ENCODE measurements at places on chromosomes 16 and 17.

DNA sequence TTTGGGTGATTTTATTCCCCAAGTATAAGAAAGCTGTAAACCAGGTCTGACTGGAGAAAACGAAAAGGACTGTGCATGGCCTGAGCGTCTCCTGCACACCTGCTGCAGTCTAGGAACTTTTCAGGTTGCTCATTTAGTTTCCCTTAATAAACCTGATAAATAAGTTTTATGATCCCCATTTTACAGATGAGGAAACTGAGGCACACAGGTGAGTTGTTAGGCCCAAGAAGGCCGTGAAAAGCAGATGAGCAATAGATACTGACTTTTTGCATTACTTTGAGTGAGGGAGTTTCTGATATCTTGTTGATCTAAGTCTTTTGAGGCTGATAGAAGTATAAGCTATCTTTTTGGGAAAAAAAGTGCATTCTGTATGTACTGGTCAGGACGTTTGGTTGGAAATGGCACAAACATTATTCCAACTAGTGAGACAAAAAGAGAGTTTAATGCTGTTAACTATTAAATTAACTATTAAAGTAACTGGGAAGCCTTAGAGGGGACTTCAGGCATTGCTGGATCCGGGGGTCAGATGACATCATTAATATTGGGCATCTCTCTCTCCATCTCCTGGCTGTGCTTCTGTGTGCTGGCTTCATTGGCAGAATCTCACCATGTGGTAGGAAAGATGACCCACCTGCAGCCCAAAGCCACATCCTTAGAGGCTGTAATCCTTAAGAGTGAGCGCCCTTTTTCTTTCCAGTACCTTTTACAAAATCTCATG is 163.4 kb downstream of the CMIP start:
- DNase-seq, result no peak

DNA sequence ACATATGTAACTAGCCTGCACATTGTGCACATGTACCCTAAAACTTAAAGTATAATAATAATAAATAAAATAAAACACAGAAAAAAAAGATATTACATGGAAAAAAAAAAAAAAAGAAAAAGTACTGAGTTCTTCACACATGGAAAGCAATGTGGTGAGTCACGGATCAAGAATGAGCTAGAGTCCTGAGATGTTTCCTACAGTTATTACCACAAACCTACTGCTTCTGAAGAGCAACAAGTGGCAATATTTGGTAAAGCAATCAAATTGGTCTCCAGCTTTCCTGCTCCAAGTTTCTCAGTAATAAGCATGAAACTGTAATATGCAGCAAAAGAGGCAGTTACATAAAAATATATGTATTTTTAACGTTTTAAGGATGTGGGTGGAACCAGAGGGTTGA is 223.3 kb upstream of the SALL1 start:
- DNase-seq, result no peak

- DNase-seq, result no peak
Observed at GRCh38 chr16:18050234-18050633, 286.3 kb downstream of the NPIPA8 start.

DNA sequence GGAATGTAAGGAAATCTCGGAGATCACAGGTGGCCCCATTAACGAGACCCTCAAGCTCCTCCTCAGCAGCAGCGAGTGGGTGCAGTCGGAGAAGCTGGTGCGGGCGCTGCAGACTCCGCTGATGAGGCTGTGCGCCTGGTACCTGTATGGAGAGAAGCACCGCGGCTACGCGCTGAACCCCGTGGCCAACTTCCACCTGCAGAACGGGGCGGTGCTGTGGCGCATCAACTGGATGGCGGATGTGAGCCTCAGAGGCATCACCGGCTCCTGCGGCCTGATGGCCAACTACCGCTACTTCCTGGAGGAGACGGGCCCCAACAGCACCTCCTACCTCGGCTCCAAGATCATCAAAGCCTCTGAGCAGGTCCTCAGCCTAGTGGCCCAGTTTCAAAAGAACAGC is 16.2 kb downstream of the MLYCD start:
- DNase-seq, result no peak

DNA sequence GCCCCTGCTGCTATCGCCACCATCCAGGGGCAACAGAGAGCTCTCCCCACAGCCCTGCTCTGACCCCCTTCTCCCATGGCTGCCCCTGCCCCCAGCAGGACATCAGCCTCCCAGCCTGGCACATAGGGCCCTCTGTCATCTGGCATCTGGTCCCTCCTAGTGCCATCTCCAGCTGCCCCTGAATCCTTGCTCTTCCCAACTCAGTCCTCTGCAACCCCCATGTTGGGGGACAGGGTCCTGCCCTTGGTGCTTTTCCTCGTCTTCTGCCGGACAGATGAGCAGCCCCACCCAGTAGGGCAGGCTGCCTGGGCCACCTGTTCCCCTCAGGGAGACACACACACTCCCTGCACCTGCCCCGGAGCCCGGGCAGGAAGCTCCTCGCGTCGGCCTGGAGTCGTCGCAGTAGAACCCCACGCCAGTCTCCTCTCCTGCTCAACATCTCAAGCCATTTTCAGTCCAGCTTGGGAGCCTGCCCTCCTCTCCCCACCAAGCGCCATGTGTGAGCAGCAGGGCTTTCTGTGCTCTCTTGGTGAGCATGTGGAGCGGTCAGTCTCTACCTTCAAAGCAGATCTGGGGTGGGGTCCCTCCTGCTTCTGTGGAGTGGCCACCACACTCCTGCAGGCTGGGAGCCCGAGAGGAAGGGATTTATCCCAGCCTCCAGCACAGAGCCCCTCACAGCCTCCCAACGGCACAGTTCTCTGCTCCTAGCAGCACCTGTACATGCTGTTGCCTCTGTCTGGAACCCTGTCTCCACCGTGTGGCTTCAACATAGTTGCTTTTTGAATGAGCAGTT is 28.2 kb downstream of the TNFRSF13B start:
- no peak for DNase-seq

DNA sequence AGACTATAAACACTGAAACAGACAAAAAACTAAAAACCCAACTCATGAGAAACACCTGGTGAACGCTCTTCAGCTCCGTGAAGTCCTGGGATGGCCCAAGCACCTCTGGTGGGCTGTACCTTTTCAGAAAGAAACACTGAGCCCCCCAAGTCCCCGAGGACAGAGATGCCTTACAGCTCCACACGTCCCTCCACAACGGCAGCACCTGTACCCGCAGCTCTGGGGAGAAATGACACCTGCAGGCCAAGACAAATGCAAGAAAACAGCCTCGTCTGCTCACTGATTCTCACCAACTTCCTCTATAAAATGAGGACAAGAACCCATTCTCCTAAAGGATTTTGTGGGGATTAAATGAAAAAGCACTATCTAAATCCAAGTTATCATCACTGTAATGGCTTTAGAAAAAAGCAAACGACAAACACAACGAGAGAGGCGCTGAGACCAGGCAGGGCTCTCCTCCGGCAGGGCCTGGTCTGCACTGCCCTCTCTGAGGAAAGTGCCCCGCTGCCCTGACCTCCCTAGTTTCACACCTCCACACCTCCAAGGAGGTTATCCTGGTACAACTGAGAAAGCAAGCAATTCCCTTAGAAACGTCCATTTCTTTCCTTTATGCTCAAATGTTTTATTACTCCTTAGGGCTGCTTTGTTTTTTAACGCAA is 114.9 kb downstream of the ZNF778 start:
- no peak for DNase-seq

GRCh38 chr16:69861292-69862030 is 89.7 kb upstream of the CLEC18A start:
- DNase-seq, result no peak

GRCh38 chr17:9239246-9239792 is 218.0 kb downstream of the NTN1 start:
- DNase-seq, result no peak

DNA sequence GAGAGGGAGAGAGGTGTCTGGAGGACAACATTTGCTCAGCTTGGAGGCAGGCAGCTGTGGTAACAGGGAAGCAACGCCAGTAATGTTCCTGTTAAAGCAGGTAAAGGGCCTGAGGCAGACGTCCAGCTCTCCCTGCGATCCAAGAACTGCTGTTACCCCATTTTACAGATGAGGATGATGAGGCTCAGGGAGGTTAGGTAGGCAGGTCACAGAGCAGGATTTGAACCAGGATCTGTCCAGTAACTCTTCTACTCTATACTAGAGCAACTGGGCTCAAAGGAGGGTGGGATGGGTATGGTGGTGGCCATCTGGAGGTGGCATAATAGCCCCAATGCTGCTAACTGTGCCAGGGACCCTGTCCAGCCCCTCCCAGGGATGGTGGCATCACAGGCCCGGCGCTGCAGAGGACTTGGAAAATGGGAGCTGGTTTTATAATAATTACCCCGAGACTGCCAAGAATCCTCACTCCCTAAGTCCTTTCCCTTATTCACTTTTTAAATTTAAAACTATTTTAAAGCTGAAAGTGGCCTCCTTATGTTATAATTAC is 12.0 kb downstream of the CA7 start:
- DNase-seq, result no peak

GRCh38 chr17:82593590-82594087 is 54.6 kb downstream of the WDR45B start:
- no peak for DNase-seq

GRCh38 chr17:78672871-78673371 is 95.7 kb upstream of the DNAH17 start:
- DNase-seq, result no peak

DNA sequence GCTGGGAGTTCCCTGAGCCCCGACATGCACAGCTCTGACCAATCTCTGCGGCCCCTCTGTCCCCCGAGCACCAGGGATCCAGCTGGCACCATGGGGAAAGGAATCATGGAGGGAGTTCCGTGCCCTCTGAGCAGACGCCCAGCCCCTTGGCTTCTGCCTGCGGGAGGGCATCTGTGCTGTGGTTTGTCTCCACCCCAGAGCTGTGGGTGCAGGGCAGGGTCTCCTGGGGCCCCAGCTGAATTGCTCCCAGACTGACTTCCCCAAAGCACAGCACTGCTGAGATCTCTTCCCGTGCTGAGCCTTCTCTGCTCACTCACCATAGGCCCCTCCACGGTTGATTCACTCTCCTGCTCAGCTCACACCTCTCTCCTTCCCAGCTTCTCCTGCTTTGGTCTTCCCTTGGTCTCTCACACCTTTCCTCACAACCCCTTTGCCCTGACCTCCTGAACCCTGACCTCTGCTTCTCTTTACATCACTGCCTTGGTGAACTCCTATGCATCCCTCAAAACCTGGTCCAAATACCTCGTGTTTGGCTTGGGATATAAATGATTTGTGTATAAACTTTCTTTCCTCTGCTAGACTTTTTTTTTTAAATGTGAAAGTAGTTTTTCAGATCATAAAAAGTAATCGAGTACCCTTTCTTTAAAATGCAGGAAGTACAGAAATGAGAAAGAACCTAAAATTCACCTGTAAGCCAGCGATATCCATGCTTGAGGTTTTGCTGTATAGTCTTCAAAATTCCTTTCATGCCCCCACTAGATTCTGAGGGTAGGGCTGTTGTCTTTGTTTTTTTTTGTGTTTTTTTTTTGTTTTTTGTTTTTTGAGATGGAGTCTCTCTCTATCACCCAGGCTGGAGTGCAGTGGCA is 265.3 kb downstream of the SEC14L1 start:
- DNase-seq, result no peak

DNA sequence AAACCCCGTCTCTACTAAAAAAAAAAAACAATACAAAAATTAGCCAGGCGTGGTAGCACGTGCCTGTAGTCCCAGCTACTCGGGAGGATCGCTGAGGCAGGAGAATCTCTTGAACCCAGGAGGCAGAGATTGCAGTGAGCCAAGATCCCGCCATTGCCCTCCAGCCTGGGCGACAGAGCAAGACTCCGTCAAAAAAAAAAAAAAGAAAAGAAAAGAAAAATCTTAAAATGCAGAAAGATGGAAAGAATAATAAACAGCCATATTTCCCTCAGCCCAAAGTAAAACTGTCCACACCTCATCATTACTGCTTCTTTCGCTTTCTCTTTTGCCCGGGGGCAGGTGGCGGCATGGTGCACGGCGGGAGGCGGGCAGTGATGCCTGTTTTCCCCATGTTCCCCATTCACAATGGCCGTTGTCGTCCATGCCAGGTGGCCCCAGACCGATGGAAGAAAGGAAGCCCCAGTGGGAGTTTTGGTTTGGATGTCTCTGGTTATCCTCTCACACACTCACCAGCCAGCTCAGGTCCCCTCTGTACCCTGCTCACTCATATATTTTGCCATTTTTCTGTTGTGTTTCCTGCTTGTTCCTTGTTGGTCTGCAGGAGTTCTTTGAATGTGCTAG is 37.0 kb upstream of the PEMT start:
- no peak for DNase-seq

DNA sequence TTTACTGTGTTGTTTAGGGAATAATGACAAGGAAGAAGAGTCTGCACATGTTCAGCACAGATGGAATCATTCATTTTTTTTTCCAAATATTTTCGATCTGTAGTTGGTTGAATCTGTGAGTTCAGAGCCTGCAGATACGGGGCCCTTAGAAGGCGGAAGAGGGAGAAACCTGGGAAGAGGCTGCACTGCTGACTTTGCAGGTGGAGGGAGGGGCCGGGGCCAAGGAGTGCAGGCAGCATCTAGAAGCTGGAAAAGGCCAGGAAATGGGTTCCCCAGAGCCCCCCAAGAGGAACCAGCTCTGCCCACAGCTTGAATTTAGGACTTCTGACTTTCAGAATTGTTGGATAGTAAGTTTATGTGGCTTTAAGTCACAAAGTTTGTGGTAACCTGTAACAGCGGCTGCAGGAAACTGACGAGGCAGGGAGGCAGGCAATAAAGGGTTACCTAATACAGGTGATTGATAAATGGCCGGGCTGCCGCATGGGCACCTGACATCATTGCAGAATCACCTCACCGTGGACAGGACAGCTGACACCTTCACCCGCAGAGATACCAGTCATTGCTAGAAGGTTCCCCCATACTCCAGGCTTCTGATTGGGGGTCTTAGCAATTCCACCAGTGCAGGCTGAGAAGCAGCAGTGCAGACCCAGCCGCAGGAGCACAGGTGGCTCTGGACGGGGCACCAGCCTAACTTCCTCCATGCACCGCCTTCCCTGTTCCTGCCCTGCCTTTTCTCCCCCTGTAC is 181.3 kb downstream of the IRF8 start:
- no peak for DNase-seq

Data from caudate nucleus (tissue), 63 donors.